Peyer's patch (tissue), 4 donors: ENCODE measurements at places on chromosomes 2 and 18. TPM values are rescaled to one million over a fixed set of nuclear protein-coding genes. Genes with fewer than 3 reads are reported as not detected.
A peak's percentile ranks its signal among the peaks of the same experiment; 100 is the strongest.

- no peak overlapping the region for H3K27ac ChIP-seq
- no peaks in the 10 kb centered on the region for H3K36me3 ChIP-seq
- no peak for DNase-seq
- H3K27me3 ChIP-seq = no peaks in the 10 kb centered on the region
Observed at GRCh38 chr2:150255528-150255927, 231.9 kb downstream of the RND3 start.

GRCh38 chr2:168518555-168519066 lies 62.5 kb downstream of the CERS6 start:
- no peaks in the 10 kb centered on the region for H3K36me3 ChIP-seq
- H3K27me3 ChIP-seq = no peaks in the 10 kb centered on the region
- H3K27ac ChIP-seq = peak overlapping the region; percentile 8

GRCh38 chr2:201432038-201432620 lies 19.1 kb downstream of the TRAK2 start:
- H3K36me3 ChIP-seq = no peaks in the 10 kb centered on the region
- no peak overlapping the region for H3K4me3 ChIP-seq
- peak overlapping the region; percentile 35 for H3K27ac ChIP-seq
- no peak for DNase-seq
- peaks cover 31% of the 10 kb centered on the region for H3K4me1 ChIP-seq

- H3K27ac ChIP-seq = no peak overlapping the region
- H3K27me3 ChIP-seq = no peaks in the 10 kb centered on the region
- no peaks in the 10 kb centered on the region for H3K4me1 ChIP-seq
Observed at GRCh38 chr2:108228537-108228936, 11.2 kb upstream of the SULT1C3 start.

- DNase-seq = no peak
- no peak overlapping the region for H3K27ac ChIP-seq
- peaks cover 35% of the 10 kb centered on the region for H3K27me3 ChIP-seq
- H3K4me3 ChIP-seq = no peak overlapping the region
- H3K36me3 ChIP-seq = no peaks in the 10 kb centered on the region
Observed at GRCh38 chr2:70897977-70898226, 37.8 kb upstream of the ATP6V1B1 start.

DNA sequence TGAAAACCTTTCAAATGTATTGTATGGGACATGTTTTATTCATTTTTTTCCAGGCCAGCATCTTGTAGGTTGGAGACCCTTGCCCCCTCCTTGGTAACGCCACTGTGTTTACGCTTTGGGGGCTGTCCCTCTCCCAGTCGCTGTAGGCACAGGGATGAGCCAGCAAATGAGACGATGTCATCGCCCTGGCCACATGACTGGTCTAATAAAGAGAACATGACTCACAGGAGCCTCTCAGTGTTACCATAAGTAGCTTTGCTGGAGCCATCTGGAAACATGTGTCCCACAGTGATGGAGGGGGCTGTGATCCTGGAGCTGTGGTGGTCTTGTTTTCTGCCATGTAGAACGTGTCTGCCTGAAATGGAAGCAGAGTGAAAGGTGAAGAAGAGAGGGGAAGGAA lies 78.9 kb downstream of the CD8B2 start:
- no peaks in the 10 kb centered on the region for H3K27me3 ChIP-seq
- no peaks in the 10 kb centered on the region for H3K36me3 ChIP-seq

- H3K27me3 ChIP-seq = no peaks in the 10 kb centered on the region
- H3K4me1 ChIP-seq = no peaks in the 10 kb centered on the region
- H3K36me3 ChIP-seq = no peaks in the 10 kb centered on the region
- no peak overlapping the region for H3K4me3 ChIP-seq
Observed at GRCh38 chr2:120269816-120270215, 17.2 kb downstream of the RALB start.

GRCh38 chr2:10755621-10756020 lies 34.2 kb downstream of the ATP6V1C2 start:
- no peaks in the 10 kb centered on the region for H3K27me3 ChIP-seq
- H3K36me3 ChIP-seq = no peaks in the 10 kb centered on the region
- no peaks in the 10 kb centered on the region for H3K4me1 ChIP-seq
- no peak overlapping the region for H3K4me3 ChIP-seq
- no peak overlapping the region for H3K27ac ChIP-seq
- no peak for DNase-seq

DNA sequence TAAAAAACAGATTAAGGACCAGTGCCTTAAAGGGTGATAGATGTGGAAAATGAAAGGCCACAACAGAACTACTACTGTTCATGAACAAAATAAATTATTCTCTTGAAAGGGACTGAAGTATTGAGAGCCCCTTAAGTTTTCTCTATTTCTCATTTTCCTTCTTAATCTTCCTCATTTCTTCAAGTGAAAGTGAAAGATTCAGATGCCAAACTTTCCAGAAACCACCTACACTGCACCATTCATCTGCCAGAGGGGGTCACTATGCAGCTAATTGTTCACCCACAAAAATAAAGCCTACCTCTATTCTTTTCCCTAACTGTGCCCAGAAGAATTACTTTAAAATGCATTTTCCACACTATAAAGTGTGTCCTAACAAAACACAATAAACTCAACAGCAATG lies 140.1 kb downstream of the NR4A2 start:
- H3K27ac ChIP-seq = no peak overlapping the region
- no peaks in the 10 kb centered on the region for H3K4me1 ChIP-seq
- DNase-seq = no peak

DNA sequence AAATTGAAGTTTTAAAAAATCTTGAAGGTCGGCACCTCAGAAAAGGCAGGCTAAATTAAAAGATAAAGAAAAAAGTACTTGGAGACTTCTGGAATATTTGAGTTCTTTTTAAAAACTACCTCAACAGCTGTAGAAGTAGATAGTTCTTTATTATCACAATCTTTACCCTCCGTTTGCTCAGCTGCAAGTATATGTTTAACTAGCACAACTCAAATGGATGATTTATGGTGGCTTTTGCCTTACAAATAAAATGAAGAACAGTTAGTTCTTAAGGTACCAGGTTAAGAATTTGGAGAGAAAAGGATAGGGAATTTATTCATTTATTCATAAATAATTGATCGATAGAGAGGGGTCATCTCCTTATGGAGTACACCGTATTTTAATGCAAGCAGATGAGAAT lies 237.6 kb upstream of the FOSL2 start:
- no peak overlapping the region for H3K4me3 ChIP-seq
- H3K27me3 ChIP-seq = no peaks in the 10 kb centered on the region
- no peaks in the 10 kb centered on the region for H3K36me3 ChIP-seq
- no peaks in the 10 kb centered on the region for H3K4me1 ChIP-seq
- no peak for DNase-seq

DNA sequence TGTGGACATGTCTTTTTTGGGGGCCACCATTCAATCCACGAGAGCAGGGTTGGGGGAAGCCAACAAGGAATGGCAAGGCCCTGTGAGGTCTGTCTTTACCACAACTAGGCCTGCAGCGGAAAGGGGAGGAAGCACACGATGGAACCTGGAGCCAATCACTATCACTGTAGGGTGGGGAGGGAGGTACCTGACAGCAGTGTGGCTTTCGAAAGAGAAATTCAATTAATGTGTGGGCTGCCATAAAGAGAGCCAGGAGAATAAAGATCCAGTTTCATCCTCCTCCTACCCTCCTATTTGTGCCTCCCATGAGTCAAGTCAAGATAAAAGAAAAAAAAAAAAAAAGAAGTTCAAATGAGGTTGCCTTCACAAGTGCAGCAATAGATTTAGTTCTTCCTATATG lies 18.9 kb upstream of the RBMS1 start:
- no peaks in the 10 kb centered on the region for H3K27me3 ChIP-seq
- no peaks in the 10 kb centered on the region for H3K4me1 ChIP-seq
- no peaks in the 10 kb centered on the region for H3K36me3 ChIP-seq
- no peak for DNase-seq

GRCh38 chr2:164114937-164115336 lies 379.1 kb upstream of the FIGN start:
- no peaks in the 10 kb centered on the region for H3K27me3 ChIP-seq
- no peak for DNase-seq
- no peaks in the 10 kb centered on the region for H3K4me1 ChIP-seq
- no peak overlapping the region for H3K4me3 ChIP-seq

GRCh38 chr18:76499637-76500340 lies 4.7 kb upstream of the ZNF516 start:
- no peak overlapping the region for H3K4me3 ChIP-seq
- DNase-seq = no peak
- H3K4me1 ChIP-seq = no peaks in the 10 kb centered on the region
- no peaks in the 10 kb centered on the region for H3K27me3 ChIP-seq
- no peak overlapping the region for H3K27ac ChIP-seq

Gene UGT1A4
- 12.3 TPM for total RNA-seq

Gene CD8B2
- 0.35 TPM for total RNA-seq

Gene SLC11A1
- 12.6 TPM for total RNA-seq

Gene SNORC
- total RNA-seq = 3.5 TPM

Gene TMEM178A
- 9.9 TPM for total RNA-seq

Gene INPP5D
- total RNA-seq = 33.9 TPM
